Stimulated activated memory B cell treated with anti-CD40 and anti-IgM and Interleukin-4, amounts not matched to agents 10 μg/mL and 1 μg/mL and 100 μg/mL, for 72 hours (primary cell): ENCODE measurements at places on chromosomes 6 and 20.
A peak's percentile ranks its signal among the peaks of the same experiment; 100 is the strongest.

DNA sequence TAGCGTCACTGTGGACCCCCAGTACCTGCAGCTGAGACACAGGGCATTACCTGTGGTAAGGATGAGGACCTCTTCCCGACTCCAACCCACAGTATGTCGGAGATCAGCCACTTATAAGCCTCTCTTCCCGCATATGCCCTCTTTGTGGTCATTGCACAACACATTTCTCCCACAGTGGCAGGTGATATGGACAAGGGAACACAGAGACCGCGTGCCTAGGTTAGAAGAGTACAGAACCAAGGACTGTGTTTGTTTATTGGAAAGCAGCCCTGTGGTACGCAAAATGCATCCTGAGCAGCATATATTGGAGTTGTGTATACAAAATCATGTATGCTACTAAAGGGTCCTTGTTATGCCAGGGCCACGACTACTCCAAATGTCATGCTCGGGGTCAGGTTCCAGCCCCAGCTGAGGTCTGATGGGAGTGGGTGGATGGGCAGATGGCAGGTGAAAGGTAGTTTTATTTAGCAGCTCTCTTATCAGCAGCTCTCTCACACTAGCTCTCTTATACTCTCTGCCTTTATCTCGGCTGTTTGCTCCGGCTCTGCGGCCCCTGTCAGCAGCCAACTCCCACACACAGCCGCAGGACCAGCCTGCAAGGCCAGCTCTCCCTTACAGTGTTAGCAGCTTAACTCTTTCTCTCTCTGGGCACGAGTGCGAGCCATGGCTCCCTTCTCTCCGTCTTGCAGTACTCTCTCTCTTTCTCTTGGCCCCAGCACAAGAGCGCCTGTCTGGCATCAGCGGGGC lies 569.0 kb downstream of the KIF16B start:
- no peak for ATAC-seq

DNA sequence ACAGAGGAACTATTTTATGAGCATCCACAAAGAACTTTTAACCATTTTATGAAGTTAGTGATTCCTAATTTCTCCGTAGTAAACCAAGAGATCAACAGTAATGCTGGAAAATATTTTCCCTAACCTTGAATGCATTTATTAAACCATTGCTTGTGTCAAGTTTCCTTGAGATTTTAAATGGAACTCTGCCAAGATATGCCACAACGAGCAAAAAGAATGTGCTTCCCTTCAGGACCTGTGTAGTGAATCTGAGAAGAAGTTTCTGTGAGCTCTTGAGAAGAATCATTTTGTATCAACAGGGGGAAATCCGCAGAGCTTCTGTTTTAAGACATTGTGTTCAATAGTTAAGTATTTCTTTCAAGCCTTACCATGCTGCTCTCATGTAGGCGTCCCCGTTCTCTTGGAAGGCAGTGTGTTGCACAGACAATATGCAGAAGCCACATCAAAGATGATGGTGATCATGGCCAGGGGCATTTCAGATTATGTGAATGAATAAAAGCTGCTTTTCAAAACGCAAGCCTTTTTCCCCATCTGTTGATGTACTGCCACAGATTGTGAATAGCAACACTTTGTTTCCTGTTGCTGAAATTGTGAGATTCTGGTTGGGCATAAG lies 439.8 kb downstream of the BMP2 start:
- ATAC-seq, result no peak

GRCh38 chr20:33601861-33602260 lies 60.3 kb upstream of the C20orf144 start:
- no peak for ATAC-seq

DNA sequence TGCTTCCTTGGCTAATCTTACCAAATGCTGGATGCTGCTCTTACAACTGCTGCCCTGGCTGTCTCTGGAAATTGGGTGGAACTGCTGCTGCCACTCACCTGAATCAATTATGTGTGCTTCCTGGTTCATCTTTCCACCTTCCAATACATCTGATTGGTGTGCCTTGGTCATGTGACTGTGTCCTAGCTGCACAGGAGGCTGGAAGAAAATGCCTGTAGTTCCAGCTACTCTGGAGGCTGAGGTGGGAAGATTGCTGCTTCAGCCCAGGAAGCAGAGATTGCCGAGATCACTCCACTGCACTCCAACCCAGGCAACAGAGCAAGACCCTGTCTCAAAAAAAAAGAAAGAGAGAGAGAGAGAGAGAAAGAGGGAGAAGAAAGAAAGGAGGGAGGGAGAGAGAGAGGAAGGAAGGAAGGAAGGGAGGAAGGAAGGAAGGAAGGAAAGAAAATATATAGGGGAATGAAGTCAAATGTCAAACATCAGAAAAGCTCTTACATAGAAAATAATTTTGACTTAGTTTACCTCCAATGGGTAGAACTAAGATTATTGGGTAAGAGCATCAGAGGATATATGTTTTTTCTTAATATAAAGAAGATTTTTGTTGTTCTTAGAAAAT lies 14.1 kb upstream of the PPARD start:
- no peak for ATAC-seq

- ATAC-seq, result peak; percentile 91
Observed at GRCh38 chr6:27188885-27189418, 58.5 kb upstream of the PRSS16 start.

DNA sequence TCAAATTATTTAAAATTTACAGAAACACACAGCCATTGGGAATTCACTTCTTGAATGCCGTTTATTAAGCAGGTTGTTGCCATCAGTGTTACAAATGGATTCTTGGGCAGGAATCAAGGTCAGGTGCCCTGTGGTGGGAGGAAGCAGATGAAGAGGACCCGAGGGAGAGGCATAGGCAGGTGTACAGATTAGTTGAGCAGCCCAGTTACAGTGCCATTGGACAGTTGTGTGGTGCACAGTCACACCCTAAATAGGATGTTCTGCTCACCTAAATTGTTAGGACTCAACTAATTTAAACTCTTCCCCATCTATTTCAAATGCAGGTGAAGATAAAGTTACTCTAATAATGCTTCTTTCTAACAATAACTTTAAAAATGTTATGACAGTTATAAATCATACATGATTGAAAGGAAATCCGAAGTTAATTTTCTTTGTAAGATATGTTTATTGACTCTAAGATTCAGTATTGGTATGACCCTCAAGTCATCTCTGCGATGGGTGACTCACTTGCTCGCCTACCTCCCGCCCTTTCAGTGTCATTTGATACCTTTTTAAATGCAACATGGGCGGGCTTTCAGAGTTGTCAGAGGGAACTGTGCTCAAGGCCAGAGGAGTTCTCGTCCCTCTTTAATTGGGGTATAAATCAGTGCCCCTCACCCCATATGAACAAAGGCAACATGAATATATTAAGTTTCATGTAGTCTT lies 35.1 kb downstream of the DSE start:
- ATAC-seq, result no peak

DNA sequence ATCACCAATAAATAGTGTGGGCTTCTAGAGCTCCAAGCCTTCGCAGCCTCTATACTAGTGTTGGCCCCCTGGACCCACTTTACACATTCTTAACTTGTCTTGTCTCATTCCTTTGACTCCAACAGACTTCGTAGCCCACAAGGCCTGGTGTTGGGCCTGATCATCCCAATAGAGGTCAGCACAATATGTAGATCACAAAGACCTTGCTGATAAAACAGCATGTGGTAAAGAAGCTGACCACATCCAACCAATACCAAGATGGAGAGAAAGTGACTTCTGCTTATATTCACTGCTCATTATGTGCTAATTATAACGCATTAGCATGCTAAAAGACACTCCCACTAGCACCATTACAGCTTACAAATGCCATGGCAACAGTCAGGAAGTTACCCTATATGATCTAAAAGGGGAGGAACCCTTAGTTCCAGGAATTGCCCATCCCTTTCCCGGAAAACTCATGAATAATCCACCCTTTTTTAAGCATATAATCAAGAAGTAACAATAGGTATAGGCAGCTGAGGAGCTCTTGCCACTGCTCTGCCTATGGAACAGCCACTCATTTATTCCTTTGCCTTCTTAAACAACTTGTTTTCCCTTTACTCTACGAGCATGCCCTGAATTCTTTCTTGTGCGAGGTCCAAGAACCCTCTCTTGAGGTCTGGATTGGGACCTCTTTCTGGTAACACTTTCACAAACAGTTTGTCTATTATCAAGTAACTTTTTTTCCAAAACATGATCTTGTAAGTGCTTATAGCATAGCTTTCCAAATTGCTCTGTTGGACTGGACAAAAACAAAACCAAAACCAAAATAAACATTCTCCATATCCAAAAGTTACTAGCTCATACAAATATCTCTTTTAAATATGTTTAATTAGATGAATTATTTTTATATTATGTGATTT lies 54.6 kb upstream of the ECHDC1 start:
- no peak for ATAC-seq

GRCh38 chr6:73579389-73579788 lies 58.6 kb upstream of the EEF1A1 start:
- peak; percentile 34 for ATAC-seq

- no peak for ATAC-seq
Observed at GRCh38 chr6:73704798-73705197, 8.8 kb downstream of the CD109 start.

DNA sequence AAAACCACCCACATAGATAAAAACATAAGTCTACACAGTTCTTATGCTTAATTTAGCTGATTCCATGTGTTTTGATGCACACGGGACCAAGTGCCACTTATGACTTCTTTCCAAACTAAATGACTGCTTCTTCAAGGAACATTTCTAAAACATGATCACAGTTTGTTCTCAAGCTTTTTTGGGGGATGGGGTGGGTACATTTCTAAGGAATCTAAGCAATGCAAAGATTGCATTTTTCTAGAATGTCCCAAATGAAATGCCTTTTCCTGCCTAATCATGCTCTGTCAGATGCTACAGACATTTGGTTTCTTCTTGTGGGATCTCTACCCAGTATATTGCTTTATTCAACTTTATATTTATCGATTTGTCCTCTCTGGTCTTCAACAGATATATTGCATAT lies 496.8 kb upstream of the JAG1 start:
- no peak for ATAC-seq

DNA sequence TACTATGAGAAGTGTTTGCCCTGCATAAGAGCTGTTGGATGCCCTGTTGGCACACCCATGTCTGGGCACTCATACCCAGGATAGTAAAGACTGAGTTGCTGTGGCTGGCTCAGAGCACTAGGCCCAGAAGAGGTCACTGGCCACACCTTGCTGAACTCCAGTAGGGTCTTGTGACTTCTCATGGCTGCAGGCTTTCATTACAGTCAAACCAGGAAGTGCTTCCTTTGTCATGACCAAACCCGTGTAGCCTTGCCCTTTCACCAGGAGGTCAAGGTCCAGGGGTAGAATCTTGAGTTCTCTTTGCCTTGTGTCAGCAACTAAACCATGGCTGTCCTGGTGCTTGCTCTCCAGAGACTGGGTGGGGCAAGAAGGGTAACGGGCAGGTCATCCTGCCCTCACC lies 49.5 kb downstream of the CD164 start:
- peak; percentile 20 for ATAC-seq

GRCh38 chr6:121917834-121918559 lies 481.5 kb upstream of the HSF2 start:
- ATAC-seq, result no peak

DNA sequence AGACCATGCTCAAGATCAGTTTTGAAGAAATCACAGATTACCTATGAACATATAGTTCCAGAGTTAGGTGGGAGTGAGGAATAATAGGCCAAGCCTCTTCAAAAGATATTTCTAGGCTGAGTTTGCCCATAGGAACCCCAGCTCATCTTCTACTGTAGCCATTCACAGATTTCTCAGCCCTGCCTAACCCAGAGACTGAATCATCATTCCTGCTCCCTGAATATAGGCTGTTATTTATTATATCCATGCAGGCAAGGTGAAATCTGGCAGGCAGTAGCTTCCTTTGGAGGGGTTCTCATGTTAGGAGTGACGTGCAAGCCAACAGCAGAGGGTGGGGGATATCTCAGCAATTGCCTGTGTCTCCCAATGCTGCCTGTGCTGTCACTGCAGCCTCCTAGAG lies 25.6 kb upstream of the ADGRF4 start:
- no peak for ATAC-seq

GRCh38 chr6:168916576-168917211 lies 337.0 kb downstream of the THBS2 start:
- no peak for ATAC-seq

GRCh38 chr6:69974193-69974592 lies 107.8 kb downstream of the COL19A1 start:
- ATAC-seq, result no peak

DNA sequence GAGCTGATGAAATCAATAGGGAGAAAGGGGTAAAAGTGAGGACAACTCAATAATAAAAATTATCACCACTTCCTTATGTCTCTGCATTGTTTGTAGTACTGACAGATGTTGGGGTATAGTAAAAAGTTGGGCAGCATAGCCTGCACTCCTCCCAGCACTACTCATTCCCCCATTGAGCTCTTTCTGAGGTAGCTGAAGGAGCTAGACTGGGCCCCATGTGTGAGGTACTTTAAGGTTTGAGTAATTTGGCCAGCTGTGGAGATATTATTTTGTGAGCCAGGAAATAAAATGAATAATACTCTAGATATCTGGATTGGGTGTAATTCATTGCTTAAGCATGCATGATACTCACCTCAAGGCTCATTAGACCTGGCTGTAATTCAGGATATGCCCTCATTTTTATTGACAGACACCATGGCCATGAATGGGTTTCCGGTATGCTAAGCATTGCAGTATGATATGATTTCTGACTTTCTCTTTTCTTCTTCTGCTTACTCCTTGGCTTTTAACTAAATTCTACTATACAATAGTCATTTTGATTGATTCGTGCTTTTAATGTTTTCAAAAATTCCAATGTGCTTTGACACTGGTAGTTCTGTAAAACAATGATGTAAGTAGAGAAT lies 283.9 kb upstream of the RIMS1 start:
- ATAC-seq, result no peak

GRCh38 chr6:150293423-150294173 lies 75.2 kb upstream of the IYD start:
- no peak for ATAC-seq

DNA sequence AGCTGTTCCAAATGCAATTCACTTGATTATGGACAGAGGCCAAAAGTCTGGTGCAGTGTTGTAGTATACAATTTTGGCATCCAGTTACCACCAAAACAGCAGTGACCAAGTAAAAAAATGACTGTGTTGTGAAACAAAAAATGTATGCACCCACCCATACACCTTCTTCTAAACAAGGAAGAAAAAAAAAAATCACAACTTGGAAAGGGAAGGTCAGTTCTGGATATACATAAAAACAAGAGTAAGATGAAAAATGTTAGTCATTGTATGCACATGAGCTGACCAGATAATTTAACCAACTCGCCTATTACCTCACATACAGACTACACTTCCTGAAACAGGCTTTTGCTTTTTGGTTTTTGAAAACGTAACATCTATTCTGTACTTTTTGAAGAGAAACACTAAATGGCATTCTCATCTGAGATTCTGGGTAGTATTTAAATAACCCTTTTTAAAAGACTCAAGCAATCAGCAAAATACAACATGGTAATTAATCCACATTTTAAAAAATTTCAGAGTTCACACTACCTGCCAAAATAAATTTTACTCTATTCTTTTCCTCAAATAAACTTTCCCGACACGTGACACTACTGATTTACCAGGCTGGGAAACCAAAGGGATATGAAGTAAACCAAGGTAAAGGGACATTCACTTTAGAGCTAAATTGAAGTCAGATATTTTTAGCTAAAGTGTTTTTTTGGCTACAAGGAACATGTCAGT lies 141.6 kb upstream of the SHLD1 start:
- ATAC-seq, result no peak

GRCh38 chr6:27592481-27593199 lies 119.7 kb upstream of the ZNF184 start:
- ATAC-seq, result peak; percentile 65

GRCh38 chr6:36927691-36928546 lies 26.6 kb upstream of the PI16 start:
- no peak for ATAC-seq
